BE2C (cell line): ENCODE measurements at places on chromosomes 2 and 18.

GRCh38 chr18:36650906-36651305, 177.9 kb downstream of the TPGS2 start:
- DNase-seq: no peak

GRCh38 chr2:187875261-187876141, 321.3 kb upstream of the TFPI start:
- DNase-seq: no peak

DNA sequence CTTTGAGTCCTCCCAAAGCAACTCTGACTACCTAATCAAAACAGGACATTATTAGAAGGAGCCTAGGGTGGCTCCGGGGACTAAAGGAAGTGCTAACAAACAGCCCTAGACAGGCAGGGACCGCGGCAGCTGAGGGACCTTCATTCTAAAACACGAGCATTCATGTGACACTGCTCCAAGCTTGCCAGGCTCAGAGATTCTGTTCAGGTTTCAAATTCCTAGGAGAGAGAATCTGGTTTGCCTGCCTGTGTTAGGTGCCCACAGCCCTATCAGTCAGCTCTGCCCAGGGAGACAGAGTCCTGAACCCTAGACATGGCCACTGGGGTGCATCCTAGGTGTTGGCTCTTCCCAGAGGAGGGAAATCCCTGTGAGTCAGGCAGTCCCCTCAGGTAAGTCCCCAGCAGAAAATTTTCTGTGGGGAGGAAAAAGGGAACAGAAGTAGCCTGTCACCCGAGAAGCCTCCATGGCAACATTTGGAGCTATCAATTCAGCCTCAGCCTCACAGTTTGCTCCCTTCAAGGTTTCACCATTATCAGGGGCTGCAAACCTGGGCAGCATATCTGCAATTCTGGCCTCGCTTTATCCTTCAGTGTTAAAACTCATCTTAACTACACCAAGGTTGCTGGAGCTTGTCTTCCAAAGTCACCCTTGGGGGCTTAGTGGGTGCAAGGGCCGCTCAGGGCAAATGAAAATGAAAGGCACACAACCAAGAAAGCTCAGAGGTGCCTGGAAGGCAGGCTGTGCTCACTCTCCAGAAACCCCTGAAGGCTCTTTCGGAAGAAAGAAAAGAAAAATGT, 28.6 kb downstream of the PCBP1 start:
- DNase-seq: no peak

- no peak for DNase-seq
Measured at GRCh38 chr18:62555135-62555534, 32.3 kb downstream of the ZCCHC2 start.

GRCh38 chr2:200592406-200593075, 6.7 kb downstream of the AOX1 start:
- DNase-seq: no peak

DNA sequence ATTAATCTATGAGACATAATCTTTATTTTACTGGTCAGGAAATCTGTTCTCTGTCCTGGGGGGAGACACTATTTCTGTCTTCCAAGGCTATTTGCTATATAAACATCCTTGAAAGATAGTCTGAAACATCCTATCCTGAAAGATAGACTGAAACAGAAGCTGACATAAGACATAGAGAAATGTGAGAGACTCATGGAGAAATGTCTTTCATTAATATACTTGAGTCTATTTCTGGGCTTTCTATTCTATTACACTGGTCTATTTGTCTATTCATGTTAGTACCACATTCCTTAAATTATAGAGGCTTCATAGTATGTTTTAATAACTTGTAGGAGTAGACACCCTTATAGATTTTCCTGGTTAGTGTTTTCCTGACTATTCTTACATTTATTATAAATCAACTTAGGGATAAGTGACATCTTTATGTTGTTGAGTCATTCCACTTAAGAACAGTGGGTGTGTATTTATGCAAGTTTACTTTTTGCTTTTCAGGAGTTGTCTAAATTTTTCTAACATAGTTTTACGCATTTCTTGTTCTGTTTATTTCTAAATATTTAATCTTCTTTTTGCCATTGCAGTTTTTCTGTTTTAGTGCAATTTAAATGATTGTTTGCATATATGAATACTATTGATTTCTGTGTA, 244.9 kb upstream of the ZSWIM2 start:
- DNase-seq: no peak

DNA sequence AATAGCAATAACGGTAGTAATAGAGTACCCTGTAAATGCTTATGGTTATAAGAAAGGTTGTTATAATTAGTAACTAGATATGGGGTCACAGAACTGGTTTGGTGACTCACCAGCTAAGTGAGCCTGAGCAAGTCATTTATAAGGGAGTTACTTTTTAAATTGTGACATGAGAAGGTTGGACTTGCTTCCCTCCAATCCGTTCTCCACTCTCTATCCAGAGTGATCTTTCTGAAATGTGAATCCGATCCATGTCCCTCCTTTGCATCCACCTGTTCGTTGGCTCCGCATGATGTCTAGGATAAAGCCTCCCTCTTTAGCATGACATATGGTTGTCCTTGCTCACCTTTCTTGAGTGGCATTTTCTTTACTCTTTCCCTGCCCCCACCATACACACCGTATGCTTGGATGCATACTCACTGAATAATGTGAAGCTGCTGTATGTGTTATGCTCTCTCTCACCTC, 83.1 kb downstream of the CDC42EP3 start:
- DNase-seq: no peak

DNA sequence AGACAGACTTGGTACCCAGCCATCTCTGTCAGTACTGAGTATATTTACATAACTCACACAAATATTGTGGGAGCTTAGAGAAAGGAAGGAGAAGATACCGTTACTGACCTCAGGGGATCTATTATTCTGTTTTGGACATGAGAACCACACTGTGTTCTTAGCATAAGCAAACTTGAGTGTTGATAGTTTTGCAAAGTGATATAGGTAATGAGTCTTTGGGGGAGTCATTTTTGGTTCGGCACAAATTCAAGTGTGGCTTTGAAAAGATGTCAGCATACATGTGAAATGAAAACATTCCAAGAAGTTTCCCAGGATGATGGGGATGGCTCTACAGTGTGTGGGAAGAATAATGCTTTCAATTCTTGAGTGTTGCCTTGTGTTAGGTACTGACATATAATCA, 24.1 kb downstream of the SMARCAL1 start:
- DNase-seq: no peak

GRCh38 chr2:70674636-70675430, 93.2 kb downstream of the ADD2 start:
- no peak for DNase-seq

DNA sequence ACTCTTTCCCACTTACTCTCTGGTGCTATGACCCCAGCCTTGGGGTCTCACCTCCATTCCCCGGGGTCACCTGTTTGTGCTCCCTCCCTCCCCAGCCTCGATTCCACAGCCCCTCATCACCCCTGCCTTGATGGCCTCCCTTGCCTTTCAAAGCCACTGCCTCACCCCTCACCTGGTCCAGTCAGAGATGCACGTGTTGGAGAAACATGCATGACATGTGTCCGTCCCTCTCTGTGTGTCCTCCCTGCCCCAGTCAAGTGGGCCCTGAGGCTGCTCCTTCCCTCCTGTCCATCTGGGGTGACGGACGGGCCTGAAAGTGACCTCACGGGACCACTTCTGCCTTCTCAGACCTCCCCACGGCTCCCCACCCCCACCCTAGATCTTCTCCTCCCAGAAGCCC, 82.3 kb upstream of the TWIST2 start:
- no peak for DNase-seq

GRCh38 chr2:188378371-188378950, 86.8 kb downstream of the GULP1 start:
- no peak for DNase-seq

DNA sequence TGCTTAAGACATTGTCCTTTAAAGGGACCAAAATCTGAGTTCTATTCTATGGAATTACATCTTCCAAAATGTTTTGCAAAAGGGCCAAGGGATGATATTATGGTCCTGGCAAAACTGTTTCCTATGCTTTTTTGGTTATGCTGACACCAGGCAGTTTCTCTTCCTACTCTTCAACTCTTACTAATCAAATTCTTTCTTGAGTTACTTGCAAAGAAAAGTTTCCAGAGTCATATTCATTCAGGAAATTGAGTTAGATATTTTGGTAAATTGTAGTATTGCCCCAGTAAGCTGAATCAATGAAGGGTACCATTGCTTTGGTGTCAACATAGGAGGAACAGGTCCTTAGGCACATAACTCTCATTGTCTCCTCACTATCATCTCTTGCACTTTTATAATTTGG, 118.8 kb downstream of the DPP4 start:
- no peak for DNase-seq

DNA sequence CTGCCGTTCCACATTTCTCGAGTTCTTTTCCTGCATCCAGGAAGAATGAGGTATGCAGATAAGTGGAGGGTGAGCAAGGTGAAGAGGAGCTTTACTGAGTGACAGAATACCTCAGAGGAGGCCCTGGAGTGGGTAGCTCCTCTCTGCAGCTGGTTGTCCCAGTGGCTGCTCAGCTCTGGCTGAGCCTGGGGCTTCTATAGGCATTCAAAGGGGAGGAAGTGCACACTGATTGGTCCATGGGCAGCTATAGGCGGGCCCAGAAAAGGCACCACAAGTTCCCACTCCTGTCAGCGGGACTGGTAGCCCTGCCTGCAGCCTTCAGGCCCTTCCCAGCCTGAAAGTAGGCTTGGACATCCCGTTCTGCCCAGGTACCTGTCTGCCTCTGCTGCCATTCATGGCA, 94.7 kb downstream of the DOK6 start:
- DNase-seq: no peak

DNA sequence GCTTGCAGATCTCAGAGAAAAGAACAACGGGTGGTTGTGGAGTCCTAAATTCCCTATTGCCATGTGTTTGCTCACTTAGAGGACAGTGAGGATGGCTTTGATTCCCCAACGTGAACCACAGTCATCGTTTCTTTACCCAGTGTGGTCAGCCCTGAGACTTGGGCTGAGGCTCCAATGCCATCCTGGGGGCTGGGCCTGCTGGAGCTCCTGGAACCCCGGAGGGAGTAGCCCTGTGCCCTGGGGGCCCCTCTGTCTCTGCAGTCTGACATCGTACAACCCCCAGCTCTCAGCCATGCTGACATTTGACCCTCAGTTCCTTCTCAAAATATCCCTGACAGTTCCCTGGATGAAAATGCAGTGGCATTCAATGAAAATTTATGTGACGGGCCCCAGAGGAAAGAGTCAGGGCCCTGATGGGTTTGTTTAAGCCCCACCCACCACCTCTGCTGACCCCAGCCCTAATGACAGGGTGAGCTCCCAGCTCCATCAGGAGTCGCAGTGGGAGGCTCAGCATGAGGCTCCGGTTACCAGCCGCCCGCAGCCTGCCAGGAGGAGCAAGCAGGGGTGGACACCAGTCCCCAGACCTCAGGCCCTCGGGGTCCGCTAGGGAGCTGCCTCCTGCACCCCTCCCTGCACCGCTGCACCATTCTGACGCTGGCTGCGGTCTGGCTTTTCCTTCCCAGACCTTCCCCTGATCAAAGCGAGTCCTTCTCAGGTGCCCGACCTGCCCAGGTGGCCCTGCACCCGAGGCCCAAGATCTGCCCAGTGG, 120.9 kb downstream of the TWIST2 start:
- DNase-seq: no peak

DNA sequence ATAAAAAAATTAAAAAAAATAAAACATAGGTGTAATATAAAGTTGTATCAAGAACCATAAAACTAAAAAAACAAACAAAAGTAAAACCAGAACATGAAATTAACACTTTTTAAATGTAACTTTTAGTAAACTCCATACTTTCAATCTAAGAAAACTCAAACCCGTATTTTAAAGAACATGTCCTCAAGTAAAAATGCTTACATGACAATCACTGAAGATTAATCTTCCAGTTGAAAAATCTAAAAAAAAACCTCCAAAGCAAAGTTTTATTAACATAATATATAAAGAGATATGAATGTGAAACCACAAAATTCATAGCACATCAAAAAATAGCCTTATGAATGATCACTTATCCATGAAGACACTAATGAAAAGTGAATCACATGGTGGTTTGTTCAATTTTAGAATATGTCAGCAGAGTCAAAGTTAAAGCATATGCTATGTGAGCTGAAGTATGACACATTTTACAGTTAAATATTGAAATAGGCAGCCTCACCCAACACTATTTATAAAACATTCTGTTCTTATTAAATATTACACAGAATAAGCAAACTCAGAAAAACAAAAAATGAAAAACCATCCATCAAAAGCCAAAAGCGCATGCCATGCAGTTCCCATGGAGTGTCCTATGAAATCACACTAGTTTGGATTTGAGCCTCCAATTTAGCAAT, 23.1 kb upstream of the CHAC2 start:
- DNase-seq: no peak
